ENCODE measurements at places on chromosomes 16 and 17.

DNA sequence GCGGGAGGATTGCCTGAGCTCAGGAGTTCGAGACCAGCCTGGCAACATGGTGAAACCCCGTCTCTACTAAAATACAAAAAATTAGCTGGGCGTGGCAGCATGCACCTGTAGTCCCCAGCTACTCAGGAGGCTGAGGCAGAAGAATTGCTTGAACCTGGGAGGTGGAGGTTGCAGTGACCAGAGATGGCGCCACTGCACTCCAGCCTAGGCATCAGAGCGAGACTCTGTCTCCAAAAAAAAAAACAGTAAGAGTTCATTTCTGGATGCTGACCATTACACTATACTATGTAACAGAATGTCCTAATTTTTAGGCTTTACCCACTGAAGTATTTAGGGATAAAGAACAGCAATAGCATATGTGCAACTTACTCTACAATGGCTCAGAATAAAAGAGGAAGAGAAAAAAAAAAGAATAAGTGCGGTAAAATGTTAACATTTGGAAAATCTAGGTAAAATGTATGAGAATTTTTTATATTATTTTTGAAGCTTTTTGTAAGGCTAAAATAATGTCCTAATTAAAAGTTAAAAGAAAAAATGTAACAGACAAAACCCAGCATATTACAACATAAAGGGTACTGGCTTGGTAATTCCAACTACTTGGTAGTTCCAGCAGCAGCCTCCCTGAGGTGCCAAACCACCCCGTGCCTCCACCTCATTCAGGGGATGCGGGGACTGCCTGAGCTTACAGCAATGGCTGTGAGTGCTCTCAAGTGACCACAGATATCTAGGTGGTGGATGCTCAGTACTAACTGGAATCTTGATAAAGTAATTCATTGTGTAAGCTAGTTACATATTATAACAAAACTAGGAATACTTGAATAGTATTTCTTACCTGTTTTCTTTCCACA lies 10.9 kb downstream of the COPS3 start:
- no peak for DNase-seq

DNA sequence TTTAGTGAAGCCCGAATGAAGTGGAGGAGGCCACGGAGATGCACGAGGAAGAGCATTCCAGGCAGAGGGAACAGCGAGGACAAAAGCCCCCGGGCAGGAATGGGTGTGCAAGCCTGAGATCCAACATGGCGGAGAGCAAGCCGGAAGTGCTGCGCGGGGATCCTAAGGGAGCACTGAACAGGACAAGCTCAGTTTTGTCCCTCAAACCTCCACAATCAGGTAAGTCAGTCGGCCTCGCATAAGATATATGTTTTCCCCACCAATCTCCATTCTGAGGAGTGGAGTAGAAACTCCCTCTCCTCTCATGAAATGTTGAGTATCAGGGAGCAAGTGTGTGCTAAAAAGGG lies 32.9 kb upstream of the USP22 start:
- no peak for DNase-seq

DNA sequence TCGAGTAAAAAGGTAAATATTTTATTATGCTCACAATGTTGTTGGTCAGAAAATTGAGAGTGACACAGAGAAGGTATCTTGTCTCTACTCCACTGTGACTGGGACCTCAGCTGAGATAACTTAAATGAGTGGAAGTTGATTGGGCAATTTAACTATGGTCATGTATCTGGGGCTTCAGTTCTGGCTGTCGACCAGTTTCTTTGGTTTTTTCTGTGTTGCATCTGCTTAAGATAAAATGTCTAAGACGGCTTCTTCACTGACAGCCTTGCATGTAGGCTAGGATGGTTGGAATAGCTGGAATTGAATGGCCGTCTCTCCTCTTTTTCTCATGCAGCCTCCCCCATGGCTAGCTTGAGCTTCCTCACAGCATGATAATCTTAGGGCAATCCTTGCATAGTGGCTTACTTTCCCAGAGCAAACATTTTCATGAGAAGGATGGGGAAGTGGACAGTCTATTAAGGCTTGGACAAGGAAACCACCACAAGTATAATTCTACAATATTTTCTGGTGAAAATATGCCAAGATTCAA lies 433.7 kb downstream of the KIF2B start:
- no peak for DNase-seq

- peak; percentile 68 for DNase-seq
Observed at GRCh38 chr16:70428178-70428998, 10.5 kb downstream of the ST3GAL2 start.

DNA sequence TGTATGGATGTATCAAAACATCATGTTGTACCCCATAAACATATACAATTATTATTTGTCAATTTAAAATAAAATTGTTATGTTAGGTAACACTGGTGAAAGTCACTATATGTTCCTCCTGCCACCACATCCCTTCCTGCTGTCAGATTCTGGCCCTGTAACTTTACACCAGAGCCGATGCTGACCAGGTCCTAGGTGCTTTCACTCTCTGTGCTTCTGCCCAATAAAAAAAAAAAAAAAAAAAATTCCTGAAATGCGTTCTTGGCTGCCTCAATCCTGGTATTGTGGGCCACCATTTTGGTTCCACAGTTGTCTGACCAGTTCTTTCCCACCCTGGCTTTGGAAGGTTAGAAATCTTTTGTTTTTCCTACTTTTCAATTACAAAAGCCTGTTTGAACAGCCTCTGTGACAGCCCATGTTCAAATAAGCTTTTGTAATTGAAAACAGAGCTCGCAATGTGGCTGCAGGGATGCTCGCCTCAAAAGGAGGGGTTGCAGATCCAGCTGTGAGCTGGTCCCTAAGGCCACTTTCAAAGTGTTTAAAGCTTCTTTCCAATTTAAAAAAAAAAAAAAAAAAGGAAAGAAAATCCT lies 831.0 kb upstream of the EEF2KMT start:
- no peak for DNase-seq

GRCh38 chr17:36198831-36199465 lies 2.4 kb upstream of the CCL3L1 start:
- DNase-seq = no peak

DNA sequence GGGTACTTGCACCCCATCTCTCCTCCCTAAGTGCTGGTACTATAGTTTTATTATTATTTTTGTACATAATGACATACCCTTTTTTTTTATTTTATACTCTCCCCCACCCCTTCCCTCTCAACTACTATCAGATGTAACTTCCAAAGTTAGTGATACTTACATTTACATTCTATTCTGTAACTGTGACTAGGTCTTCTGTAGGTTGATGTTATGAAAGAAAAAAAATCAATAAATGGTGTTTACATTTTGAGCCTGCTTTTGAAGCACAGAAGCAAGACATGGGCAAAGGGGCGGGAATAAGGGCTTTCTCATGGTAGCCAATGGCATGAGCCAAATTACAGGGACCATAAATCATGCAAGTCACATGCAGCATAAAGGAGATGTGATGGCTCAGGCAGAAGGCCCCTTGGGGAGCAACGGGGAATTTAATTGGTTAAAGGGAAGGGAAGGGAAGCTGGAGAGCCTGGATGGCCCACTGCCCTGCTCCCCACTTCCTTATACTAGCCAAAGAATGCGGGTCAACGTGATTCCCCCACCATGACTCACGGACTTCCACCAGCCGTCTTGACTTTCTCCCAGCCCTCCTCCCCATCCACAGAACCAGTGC lies 2.4 kb upstream of the ACSF2 start:
- no peak for DNase-seq

- DNase-seq = no peak
Observed at GRCh38 chr16:16158741-16159374, 64.4 kb downstream of the ABCC6 start.

- no peak for DNase-seq
Observed at GRCh38 chr17:18323007-18323406, 7.9 kb downstream of the SMCR8 start.

- no peak for DNase-seq
Observed at GRCh38 chr17:54956791-54957190, 11.7 kb downstream of the COX11 start.

GRCh38 chr17:13016881-13017654 lies 759 bp downstream of the ELAC2 start:
- no peak for DNase-seq

DNA sequence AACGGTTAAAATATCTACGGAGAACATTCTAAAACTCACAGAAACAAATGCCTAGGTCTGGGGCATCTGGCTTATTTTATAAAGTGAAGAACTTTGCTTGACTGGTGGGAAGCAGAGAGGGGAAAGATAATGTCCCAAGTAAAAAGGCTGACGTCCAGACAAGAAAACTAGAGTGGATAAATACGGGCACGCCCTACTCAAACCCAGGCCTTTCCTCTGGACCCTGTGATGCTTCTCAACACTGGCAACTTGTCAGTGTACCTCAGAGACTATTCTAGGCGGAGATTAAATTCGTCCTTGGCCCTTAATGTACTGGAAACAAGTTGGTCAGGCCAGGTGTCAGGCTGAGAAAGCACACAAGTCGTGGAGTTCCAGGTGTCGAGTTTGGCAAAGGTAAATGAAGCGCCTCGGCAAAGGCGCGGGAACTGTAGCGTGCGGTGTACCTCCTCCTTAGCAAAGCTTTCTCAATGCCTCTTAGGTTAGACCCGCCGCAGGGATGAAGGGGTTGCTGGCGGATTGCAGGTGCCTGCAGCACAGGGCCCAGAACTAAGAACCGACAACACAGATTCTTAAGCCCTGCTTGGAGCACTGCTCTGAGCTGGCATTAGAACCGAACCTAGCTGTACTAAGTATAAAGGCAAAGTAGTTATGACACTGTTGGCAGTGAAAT lies 668 bp upstream of the UNK start:
- no peak for DNase-seq

- no peak for DNase-seq
Observed at GRCh38 chr17:8080799-8081219, 6.7 kb downstream of the ALOX12B start.

GRCh38 chr16:77780378-77780837 lies 8.0 kb upstream of the VAT1L start:
- DNase-seq = no peak

DNA sequence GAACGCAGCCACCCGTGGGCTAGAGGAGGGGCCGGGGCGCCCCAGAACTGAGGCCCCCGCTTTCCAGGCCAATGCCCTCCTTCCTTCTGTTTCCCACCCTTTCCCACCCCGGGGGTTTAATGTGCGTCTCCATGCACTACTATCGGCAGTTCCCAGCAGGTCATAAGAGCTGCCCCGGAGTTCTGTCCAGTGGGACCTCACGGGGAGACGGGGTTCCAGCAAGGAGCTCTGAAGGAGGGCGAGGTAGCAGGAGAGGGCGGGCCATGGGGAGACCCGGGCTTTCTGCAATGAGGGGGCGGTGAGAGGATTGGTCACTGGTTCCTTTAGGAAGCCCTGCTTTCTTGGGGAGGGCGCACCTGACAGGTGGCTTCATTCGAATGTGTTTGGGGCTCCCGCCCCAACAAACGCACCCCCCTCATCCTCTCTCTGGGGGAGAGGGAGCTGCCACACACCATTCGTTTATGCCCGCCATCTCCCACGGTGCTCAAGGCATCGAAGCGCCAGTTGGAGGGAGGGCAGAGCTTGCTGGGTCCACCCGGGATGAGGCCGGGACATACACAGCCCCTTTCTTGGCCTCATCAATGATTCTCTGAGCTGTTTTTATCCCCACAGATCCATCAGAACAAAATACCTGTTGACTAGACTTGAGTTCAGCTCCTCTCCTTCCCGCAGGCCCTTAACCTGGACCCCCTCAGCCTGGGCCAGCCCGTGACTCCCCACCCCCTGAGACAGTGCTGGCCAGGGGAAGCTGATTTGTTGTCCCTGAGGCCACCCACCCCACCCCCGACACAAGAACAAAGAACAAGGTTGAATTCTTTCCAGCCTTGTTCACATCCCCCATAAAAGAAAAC lies 44.1 kb downstream of the SLC7A5 start:
- no peak for DNase-seq

DNA sequence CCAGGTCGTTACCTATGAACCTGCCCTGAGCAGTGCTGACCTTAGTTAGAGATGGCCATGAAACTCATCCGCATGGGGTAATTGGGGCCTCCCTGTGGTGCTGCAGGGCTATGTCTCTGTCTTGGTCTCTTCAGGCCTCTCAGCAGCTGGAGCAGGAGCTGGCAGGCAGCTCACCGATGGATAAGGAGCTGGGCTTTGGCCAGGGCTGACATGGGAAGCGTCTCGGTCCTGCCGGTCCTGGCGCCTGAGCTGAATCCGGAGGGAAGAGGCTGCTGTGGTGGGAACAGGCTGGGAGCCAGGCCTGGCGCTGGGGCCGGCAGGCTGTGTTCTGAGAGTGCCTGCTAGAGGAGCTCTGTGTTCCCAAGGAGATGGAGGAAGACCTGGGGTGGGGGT lies 10.1 kb downstream of the IL32 start:
- DNase-seq = no peak

Data from GM10248 (cell line).